ENCODE measurements at places on chromosomes 2 and 18.

DNA sequence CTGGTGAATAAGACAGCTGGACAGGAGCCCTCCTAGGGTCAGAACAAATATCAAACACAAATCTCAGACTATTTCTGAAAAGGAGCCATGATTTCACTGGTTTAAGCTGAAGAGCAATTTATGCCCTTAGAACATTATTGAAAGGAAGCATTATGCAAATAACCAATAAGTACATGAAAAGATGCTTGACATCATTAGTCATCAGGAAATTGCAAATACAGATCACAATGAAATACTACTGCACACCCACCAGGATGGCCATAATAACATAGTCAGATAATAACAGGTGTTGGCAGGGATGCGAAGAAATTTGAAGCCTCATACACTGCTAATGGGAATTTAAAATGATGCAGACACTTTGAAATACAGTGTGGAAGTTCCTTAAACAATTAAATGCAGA, 176.4 kb upstream of the RAB6C start:
- DNase-seq: no peak

DNA sequence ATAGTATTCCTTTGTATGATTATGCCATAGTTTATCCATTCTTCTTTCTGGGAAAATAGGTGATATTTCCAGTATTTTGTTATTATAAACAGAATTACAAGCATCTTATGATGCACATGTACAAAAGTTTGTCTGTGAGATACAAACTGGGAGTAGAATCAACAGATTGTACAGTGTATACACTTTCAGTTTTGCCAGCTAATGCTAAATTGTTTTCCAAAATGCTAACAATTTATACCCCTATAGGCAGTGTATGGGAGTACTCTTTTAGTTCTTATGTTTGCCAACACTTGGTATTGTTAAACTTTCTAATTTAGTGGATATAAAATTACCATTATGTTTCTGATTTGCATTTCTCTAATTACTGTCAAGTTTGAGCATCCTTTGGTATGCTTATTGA, 31.0 kb upstream of the TNFRSF11A start:
- DNase-seq: no peak

GRCh38 chr2:207252979-207253645, 87.4 kb upstream of the KLF7 start:
- no peak for DNase-seq

DNA sequence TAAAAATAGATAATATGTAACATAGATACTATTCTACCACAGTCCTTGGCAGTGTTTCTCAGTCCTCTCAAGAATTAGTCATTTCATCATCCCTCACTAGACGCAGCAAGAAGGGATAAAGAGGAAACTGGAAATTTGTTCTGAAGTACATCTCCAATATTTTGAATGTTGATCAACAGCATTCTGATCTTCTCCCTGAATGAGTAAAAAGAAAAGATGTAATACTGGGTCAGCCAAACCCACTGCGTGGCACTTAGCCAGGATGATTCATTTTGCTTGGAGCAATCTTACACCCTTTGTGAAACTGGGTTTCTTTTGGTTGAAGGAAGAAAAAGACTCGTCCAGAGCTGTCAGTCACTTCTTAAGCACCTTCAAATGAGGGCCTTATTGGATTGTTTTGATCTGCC, 54.1 kb downstream of the TAF1B start:
- DNase-seq: no peak

Measured in cardiac septum (tissue), 1 donor.